ENCODE measurements at places on chromosomes 13 and 19.

- no peak for DNase-seq
Observed at GRCh38 chr19:17817668-17818363, 3.5 kb downstream of the INSL3 start.

DNA sequence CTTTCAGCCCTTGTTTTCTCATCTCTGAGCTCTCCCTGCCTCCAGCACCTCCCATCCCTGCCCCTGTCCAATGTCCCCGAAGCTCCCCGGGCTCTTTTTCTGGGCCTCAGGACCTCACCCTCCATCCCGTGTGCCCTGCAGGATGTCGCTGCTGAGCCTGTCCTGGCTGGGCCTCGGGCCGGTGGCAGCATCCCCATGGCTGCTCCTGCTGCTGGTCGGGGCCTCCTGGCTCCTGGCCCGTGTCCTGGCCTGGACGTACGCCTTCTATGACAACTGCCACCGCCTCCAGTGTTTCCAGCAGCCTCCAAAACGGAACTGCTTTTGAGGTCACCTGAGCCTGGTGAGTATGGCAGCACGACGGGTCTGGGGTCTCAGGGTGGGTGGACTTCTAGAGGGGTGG is 51.1 kb upstream of the CYP4F8 start:
- DNase-seq = no peak

DNA sequence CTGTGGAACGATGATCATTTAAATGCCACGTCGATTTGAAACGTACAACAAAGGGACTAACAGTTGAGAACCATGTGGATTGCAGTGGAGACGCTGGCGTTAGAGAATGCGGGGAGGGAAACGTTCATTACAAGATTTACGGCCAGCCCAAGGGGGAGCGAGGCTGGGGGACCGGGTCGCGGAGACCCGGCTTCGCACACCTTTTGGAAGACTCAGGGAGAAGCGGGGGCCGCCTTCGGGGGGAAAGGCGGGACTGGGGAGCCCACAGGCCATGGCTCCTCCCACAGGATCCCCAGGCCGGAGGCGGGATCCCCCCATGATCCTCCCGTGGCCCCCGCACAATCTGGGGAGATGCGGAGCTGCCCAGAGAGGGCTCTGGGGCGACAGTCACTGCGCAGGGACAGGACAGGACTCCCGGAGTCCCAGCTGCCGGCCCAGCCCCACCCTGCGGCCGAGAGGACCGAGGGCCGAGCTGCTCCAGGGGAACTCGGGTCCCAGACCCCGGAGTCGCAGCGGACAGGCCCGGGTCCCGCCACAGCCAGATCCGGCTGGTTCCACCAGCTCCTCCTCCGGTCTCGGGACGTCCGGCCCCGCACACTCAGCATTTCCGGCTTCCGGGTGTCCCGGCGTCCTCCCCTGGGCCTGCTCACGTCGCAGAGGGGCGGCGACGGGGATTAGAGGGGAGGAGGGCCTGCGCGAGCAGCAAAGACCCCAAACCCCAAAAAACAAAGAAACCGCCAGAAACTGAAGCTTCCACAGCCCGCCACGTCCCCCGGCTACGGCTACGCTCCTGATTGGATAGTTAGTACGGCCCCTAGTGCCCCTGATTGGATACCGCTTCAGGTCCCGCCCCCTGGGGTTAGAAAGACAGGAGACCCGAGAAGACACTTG is 21.1 kb upstream of the OR10H1 start:
- DNase-seq = peak; percentile 98

GRCh38 chr13:105773241-105773640 is 762.2 kb downstream of the EFNB2 start:
- DNase-seq = no peak

- no peak for DNase-seq
Observed at GRCh38 chr13:75360170-75360569, 121.8 kb downstream of the TBC1D4 start.

DNA sequence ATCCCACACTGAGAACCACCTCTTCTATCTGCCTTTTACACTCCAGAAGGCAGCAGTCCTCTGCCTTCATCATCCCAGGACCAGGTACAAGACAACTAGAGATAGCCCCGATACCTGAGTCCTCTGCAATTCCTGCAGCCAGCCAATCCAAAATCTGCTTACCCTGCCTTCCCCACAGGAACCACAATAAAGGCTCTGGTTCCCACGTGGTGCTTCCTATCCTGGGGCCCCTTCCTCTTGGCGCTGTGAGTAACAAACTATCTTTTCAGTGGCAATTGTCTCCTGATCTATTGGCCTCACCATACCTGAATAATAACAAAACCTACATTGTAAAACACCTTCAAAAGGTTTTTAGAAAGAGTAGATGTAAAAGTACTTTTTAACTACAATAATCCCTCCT is 63.1 kb downstream of the ZDHHC20 start:
- peak; percentile 37 for DNase-seq

DNA sequence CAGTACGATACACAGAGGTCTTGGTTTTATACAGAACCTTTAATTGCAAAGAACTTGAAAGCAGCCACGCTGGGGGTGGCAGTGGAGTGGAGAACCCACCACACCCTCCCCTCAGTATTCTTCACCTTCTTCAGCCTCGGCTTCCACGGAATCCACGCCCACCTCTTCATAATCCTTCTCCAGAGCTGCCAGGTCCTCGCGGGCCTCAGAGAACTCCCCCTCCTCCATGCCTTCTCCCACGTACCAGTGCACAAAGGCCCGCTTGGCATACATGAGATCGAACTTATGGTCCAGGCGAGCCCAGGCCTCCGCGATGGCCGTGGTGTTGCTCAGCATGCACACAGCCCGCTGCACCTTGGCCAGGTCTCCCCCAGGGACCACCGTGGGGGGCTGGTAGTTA is 7.9 kb downstream of the TUBA3C start:
- no peak for DNase-seq

DNA sequence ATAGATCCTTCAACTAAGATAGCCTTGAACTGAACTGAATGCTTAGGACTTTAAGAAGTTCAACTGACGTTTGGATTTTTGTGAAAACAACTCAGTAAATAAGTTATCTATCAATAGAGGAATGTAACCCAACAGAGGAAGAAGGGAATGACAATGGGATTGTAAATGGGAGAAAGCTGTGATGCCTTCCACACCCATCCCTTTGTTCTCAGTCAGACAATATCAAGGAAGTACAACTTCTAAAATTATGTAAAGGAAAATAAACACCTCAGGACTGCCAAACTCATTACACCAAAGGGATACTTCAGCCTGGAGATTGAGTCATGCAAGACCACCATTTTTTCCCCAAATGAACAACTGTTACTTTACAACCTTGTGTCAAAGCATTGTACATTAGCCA is 21.1 kb downstream of the CEACAM8 start:
- no peak for DNase-seq

DNA sequence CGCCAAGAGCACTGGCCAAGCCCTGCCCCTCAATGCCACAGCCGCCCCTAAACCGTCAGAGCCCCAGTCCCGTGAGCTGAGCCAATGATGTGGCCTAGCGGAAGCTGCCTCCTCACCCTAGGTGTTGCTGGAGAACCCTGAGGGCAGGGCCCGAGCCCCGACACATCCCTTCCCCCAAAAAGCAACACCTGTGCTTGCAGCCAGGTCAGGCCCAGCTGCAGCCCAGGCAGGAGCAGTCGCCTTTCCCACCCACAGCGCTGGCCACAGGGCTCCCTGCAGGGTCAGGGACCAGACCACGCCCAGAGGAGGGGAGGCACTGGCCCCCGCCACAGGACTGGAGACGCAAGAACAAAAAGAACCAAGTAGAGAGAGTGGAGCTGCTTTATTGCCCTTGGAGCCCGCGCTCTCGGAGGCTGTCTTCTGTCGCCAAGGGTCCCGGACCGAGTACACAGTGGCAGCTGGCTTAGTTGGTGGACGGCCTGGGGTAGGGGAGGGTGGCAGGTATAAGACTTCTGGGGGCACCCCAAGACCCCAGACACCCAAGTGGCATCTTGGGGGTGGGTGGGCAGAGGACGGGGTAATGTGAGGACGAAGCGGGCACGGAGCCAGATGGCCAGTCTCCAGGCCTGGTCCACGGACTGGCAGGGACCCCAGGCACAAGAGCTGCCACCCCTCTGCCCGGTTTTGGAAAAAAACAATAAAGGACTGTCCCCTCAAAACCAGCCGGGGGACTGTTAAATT is 3.3 kb downstream of the P2RY11 start:
- DNase-seq = peak; percentile 15

GRCh38 chr19:7515645-7516151 is at the start of gene ZNF358:
TSS of gene ZNF358 (plus strand) at chr19:7516103. CDS start at chr19:7519243, 3,140 bp downstream.
- peak; percentile 30 for DNase-seq

DNA sequence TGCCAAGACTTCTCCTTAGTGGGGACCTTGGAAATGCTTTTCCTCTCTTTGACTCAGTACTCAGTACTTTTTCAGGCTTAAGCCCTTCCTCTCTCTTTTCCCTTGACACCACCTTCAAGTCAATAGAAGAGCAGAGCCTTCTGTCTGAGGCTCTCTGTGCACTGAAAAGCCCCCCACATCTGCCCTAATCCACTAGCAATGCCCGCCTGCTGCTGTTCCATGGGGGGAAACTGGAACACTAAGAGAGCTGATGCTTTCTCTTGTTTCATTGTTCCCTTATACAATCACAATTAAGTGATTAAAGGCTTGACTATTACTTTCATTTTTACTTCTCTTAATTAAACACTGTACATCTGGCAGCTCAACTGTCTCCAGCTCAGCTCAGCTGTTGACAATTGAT is 254.5 kb downstream of the SLITRK6 start:
- no peak for DNase-seq

GRCh38 chr19:29854033-29854432 is 42.2 kb downstream of the CCNE1 start:
- no peak for DNase-seq

DNA sequence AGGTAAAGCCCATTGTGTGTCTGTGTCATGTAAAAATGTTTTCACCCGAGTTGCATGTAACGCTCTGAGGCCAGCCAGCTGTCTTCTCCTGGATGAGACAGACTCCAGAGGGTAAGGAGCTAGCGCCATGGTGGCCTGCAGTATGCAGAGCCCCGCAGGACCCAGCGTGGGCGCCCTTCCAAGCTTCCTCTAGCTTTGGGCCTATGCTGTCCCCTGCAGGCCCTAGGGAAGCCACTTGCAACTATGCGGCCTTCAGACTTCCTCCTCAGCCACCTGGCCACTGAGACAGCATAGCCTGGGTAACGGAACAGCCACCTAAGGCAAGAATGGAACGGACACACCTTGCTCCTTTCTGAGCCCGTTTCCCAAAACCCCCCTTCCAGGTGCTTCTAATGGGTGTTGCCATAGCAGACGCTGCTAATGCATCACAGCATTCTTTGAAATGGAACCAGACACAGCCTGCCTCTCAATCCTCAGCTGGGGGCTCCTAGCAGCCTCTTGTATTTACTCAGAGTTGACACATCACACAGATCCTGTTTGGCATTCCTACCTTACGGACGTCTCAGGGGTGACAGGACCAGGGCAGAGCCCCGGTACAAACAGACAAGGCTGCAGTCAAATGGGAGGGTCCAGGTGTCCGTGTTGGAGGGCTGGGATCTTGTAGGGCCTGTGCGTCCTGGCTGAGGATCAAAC is 6.2 kb downstream of the FAM32A start:
- DNase-seq = no peak

DNA sequence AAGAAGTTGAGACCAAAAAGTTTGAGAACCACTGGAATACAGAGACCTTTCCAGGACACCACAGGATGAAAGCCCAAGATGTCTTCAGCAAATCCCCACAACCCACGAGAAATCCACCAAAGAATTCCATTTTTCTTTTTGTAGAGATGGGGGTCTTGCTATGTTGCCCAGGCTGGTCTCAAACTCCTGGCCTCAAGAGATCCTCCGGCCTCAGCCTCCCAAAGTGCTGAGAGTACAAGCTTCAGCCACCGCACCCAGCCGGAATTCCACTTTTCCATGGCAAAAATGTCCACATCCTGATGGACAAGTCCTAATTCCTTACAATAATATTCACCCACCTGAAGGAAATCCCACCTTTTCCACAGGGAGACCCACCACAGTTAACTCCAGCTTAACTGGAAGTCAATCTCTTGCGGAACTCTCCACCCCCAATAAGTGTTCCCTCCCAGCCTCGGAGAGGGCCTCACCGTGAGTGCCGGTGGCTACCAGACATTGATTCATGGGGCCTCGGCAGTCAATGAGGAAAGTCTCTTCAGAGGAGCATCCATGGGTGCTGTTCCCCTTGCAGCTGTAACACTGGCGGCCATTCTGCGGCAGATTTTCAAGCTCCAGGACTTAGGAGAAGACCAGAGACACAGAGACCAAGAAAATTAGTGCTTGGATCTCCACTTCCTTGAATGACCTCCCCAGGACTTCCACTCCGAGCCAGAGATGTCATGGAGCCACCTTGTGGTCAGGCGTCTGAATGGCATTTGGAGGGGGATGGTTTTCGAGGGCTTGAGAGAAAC is 12.3 kb upstream of the CADM4 start:
- peak; percentile 64 for DNase-seq

GRCh38 chr13:52034616-52035226 is 10.2 kb downstream of the UTP14C start:
- no peak for DNase-seq

- DNase-seq = peak; percentile 2
Observed at GRCh38 chr13:106083620-106084350, 451.7 kb downstream of the EFNB2 start.

DNA sequence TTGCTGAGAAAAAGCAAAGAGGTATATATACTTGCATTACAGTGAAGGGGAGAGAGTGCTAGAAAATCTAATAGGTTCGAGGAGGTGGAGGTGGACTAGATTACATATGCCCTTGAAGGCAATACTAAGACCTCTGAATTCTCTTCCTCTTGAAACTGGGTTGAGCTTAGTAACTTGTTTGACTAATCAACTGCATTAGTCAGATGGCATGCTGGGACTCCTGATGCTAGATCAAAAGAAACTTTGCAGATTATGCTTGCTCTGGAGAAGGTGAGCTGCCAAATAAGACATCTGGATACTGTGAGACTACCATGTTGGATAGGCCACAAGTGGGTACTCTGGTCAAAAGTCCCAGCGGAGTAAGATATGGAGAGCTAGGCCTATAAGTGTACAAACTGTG is 331.3 kb downstream of the KLF5 start:
- DNase-seq = no peak

DNA sequence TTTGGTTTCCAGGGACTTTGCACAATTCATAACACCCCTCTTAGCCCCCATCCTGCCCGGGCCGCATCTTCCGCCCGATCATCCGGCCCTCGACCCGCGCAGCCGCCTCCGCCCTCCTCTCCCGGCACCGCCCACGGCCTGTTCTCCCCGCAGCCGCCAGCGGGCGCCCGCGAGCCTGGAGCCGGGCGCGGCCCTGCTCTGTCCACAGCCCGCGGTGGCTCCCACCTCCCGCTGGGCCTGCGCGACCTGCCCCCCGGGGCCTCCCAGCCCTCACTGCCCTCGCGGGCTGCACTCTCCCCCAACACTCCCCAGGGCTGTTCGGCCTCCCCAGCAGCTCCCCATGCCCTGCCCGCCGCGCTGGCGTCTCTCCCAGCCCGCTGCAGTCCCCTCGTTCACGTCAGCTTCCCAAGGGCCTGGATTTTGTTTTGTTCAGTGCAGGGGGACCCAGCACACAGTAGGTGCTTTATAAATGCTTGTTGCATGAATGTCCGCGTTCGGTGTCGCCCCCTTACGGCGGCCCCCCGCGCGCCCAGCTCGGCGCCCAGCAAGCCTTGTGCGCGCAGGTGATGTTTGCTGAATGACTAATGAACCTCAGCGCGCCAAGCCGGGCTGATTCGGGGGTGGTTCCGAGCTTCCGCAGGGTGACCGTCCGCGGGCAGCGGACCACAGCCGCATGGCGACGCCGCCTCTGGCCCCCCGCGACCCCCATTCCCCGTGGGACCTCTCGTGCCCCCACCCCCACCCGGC is 4.6 kb upstream of the APC2 start:
- peak; percentile 91 for DNase-seq

GRCh38 chr13:113996081-113996911 is 22.4 kb upstream of the C13orf46 start:
- no peak for DNase-seq

Data from activated CD4-positive, alpha-beta T cell treated with anti-CD3 and anti-CD28 coated beads, Interleukin-2, Interleukin-6, amounts not matched to agents 100 ng/mL and 50 ng/mL, durations not matched to agents 16 hours and 8 hours (primary cell).